ENCODE measurements at places on chromosomes 12 and 14.

GRCh38 chr12:13372386-13372785, 175.9 kb downstream of the EMP1 start:
- DNase-seq: no peak

- no peak for DNase-seq
These were observed 3.0 kb downstream of the GALNT6 start for GRCh38 chr12:51388069-51388799.

DNA sequence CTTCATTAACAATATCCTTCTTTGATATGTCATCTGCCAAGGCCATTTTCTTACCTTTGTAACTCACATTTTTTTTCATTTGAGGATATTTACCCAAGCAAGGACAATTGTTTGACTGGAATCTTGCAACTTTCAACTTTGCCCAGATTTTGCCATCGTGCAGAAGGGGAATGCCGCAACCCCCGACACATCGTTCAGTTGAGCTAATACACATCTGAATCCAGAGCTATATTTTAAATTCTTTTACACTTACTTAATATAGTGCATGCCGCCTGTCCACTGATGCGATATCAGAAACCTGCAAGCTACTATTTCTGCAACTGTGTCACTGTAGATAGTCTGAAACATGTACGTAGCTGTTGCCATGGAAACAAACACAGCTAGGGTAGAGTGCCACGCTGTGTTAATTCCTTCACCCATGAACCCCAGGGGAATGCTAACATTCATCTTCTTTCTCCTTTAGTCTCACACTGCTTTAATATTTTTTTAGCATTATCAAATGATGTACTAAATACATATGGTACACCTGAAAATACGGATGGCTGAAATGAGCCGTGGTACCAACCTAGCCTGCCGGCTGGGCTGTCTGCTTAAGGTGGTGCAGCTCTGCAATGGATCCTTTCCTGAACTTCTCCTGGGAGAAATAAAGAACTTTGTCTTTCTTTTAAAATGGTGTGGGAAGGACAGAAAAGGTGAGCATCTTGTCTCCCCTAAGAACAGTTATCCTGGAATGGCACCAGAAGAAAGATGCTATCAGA, 77.0 kb upstream of the FOXN3 start:
- no peak for DNase-seq

GRCh38 chr12:43287706-43288383, 264.2 kb downstream of the ADAMTS20 start:
- no peak for DNase-seq

DNA sequence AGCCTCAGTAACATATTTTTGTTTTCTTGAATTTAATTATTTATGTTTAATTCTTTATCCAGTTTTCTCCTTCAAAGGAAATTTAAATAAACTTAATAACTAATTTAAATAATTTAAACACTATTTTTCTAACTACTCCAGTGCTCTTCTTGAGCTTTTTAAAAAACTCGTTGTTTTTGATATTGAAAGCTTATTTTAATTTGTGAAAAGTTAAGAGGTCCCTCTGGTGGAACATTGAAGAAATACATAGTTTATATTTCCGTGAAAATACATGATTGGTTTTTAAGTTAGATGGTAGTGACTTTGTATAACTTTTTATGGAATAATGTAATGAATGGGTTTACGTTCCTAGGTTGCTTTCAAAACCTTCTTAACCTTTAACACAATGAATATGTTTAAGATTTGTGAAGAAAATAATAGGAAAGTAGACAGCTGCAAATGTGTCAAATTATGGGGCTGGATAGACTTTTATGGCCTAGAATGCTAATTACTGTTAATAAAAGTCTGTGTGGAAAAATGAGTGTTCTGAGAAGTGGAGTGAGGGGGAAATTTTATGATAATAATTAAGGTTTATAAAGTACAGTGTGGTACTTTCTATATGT, 45.9 kb upstream of the MSRB3 start:
- no peak for DNase-seq

GRCh38 chr14:44700694-44701093, 193.6 kb upstream of the FSCB start:
- DNase-seq: no peak

DNA sequence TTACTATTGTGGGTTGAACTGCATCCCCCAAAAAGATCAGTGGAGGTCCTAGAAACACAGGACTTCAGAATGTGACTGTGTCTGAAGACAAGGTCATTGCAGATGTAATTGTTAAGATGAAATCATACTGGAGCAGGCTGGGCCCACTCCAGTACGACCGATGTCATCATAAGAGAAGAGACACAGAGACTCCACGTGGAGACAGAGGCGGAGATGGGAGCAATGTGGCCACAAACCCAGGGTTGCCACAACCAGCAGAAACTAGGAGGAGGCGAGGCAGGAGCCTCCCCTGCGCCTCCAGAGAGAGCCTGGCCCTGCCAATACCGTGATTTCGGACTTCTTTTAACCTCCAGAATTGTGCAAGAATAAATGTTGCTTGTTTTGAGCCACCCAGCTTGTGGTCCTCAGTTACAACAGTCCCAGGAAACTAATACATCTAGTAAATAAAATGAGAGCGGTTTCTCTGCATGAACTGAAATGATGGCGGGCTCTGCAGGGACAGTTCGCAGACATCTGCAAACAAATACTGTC, 25.7 kb upstream of the FZD10 start:
- no peak for DNase-seq

- no peak for DNase-seq
These were observed 707 bp downstream of the G2E3 start for GRCh38 chr14:30559638-30560091.

DNA sequence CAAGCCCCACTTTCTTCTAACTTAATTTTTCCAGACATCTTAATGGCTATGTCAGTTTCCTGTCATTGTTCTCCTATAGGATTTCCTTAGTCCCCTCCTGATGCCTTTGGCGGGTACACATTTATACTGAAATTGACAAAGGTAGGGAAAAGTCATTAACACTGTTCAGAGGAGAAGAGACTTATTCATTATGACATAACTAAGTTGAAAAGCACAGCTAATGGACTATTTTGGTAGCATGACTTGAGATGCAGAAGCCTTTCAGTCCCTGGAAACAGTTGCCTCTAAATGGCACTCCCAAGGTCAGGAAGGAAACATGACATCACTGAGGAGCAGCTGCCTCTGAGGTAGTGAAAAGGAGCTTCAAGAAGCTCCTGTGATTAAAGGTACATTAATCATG, 317.5 kb upstream of the KITLG start:
- no peak for DNase-seq

DNA sequence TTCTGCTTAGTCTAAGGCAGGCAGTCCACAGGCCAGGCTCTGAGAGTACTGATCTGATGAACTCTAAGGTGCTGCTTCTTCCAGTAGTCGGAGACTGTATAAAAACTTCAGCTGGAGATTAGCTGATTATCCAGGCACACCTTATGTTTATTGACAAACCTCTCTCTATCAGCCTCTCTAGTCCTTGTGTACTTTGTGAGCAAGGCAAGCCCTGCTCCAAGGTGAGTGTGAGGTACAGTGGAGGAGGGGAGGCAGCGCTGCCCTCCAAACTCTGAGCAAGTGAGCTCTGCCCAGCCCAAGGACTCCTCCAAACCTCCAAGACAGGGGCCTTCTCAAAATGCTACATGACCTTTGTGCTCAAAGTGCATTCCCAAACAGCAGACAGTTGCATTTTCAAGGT, 95.9 kb upstream of the CDKN3 start:
- DNase-seq: no peak

GRCh38 chr12:44628180-44628579, 247.9 kb downstream of the NELL2 start:
- DNase-seq: no peak

- DNase-seq: no peak
These were observed 4.6 kb downstream of the AHNAK2 start for GRCh38 chr14:104973385-104974145.

GRCh38 chr12:98637068-98637467, 7.5 kb downstream of the IKBIP start:
- no peak for DNase-seq

- no peak for DNase-seq
These were observed 180.2 kb upstream of the PZP start for GRCh38 chr12:9388379-9388778.

- no peak for DNase-seq
These were observed 23.4 kb downstream of the MARK3 start for GRCh38 chr14:103408491-103409155.

DNA sequence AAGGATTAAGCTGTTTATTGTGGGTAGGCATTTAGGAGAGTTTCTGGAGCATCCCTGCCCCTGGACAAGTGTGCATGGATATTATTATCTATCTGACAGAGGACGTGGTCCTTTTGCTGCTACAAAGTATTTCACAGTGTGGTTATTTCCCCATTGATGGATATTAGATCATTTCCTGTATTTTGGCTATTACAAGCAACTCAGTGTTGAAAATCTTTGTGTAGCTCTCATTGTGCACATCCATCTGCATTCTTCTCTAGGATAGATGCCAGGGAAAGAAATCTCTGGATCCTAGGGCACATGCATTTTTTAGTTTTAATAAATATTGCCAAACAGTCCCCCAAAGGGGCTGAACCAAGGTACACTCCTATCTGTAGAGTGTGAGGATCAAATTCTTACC, 154.3 kb upstream of the SRRM4 start:
- DNase-seq: no peak

DNA sequence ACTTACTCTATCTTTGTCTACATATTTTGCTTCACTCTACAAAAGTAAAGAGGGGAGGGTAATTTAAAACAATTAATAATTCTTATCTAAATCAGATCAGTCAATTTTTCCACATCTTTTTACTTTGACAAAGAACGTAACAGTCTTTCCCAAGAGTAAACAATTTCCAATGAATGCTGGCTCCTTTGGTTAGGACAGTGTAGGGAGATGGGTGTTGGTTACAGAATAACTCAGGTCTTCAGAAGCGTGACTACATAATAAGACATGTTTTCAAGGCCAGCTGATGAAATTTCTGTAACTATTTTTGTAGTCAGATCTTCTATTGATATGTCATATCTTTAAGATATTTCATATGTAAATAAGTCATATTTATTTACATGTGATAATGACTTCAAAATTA, 183.0 kb upstream of the CAND1 start:
- DNase-seq: no peak

DNA sequence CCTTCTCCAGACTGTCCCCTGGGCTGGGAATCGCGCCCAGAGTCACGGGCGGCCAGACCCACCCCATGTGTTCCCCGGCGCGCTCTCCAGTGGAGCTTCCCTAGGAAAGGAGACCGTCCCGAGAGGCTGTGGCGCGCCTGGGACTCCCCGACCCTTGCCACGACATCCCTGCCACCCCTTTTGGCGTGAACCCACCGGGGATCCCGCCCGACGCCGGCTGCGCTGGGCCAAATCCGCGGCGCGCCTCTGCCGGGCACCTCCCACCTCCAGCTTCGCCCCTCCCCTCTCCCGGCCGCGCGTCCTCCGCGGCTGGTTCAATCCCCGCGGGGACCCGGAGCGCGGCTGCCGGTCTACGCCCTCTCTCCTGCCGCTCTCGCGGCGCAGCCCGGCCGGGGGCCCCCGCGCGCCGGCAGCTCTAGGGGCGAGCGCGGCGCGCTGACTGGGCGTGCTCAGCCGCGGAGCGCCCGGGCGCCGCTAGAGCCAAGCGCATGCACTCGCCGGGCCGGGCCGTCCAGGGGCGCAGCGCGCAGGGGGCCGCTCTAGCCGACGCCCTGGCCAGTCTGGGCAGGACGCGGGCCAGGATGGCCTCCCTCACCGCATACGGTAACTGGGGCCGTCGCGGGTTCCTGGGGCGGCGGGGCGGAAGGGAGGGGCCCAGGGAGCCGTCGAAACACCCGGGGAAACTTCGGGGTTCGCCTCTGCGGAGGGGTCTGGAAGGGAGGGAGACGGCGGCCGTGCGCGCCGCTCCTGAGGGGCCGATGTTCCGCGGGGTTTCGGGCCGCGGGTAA, 77.4 kb upstream of the ANO4 start:
- no peak for DNase-seq

- no peak for DNase-seq
These were observed 42.7 kb downstream of the DBX2 start for GRCh38 chr12:45008211-45008610.

DNA sequence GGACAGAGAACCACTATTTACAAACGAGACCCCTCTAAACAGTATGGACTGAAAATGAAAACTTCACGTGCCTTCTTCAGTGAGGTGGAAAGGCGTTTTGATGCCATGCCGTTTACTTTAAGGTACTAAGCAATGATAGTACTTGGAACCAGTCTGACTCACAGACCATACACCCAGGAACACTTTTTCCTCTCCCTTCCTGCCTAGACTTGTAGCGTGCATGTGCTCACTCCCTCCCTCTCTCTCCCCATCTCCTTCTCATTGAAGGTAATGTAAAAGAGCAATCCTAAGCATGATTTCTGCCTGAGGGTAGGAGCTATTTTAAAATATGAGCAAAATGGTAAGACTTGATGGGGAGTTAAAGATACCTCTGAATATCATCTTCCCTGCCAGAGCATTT, 5.9 kb upstream of the RPL41 start:
- DNase-seq: no peak

DNA sequence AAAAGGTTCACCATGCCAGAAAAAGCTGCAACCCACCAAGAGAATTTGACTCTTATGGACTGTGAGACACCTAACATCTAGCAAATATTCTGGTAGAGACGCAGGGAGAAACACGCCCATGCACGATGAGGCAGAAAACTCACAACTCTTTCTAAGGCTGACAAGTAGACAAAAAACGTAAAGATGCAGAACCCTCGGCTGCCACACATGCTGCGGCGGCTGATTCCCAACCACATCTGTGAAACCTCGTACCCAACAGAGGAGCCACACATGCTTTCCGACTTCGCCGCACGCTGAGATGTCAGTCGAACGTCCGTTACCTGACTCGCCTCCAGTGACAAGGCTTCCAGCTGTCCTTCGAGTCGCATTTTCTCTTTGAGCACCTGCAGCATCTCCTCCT, 21.8 kb downstream of the GOLGA3 start:
- no peak for DNase-seq

- no peak for DNase-seq
These were observed 753.6 kb upstream of the STXBP6 start for GRCh38 chr14:25803386-25804018.

DNA sequence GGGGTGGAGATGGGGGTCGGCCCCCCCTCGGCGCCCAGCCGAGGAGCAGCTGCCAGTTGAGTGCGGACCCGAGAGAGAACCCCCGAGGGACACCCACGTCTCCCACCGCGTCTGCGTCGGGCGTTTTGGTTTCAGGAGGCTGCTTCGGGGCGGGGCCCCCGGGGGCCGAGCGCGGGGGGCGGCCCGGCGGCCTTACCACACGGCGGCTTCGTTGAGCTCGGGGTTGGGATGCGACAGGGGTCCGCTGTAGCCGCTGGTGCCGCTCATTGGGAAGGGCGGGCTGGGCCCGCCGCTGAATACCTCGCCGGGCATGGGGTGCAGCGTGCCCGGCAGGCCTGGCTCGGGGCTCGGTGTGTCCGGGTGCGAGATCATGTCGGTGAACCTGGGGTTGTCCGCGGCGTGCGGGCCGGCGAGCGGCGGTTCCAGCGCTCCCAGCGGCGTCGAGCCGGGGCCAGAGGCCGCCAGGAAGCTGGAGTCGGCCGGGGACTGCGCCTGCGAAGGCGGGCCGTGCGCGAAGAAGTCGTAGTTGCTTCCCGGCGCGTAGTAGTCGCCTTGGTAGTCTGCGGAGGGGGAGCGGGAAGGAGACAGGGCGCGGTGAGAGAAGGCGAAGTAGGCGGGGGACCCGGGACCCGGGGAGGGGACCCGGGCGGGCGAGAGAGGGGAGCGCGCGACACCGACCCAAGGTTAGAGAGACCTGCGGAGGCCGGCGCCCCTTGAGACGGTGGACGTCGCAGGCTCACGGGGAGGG, 8.5 kb downstream of the LHX5 start:
- no peak for DNase-seq

GRCh38 chr12:46159309-46159901, 109.4 kb downstream of the SLC38A1 start:
- no peak for DNase-seq

- DNase-seq: no peak
These were observed 151.7 kb upstream of the FUT8 start for GRCh38 chr14:65260786-65261185.

- DNase-seq: no peak
These were observed 29.8 kb upstream of the CDKN3 start for GRCh38 chr14:54366736-54367735.

Data from activated T-cell treated with anti-CD3 and anti-CD28 coated beads for 1 hour (primary cell).